ENCODE measurements at places on chromosomes 1 and 21. TPM values are rescaled to one million over a fixed set of nuclear protein-coding genes. Genes with fewer than 3 reads are reported as not detected.
A peak's percentile ranks its signal among the peaks of the same experiment; 100 is the strongest.

DNA sequence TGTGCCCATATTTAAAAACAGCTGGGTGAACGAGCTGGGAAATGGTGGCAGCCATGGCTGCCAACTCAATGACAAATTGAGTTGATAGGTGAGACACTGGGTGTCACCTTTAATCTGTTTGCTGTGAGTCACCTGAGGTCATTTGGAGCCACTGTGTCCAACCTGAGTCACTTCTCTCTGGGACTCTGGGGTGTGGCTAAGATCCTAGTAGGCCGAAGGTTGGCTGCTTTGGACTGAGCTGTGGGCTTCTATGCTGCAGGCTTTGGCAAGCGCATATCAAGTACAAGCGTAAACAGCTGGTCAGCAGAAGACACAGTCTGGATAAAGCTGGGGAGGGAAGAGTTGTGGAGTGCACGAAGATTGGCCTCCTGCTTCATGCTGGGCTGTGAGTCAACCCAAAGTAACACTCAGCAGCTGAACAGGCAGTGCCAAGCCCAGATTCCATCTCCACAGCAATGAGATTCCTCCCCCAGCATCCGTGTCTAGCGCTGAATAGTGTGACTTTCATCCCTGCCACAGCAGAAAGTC is 24.0 kb downstream of the TEX35 start:
- no peaks in the 10 kb centered on the region for H3K27me3 ChIP-seq
- peak overlapping the region; percentile 70 for H3K27ac ChIP-seq
- no peaks in the 10 kb centered on the region for H3K36me3 ChIP-seq
- peak overlapping the region; percentile 19 for H3K4me3 ChIP-seq
- H3K4me1 ChIP-seq = peaks cover 42% of the 10 kb centered on the region

- no peak overlapping the region for H3K4me3 ChIP-seq
- H3K27me3 ChIP-seq = no peaks in the 10 kb centered on the region
- no peak for DNase-seq
- no peaks in the 10 kb centered on the region for H3K36me3 ChIP-seq
- H3K27ac ChIP-seq = no peak overlapping the region
- H3K4me1 ChIP-seq = no peaks in the 10 kb centered on the region
Measured at GRCh38 chr1:38063616-38064015, 17.0 kb upstream of the POU3F1 start.

- peak; percentile 19 for DNase-seq
- H3K36me3 ChIP-seq = no peaks in the 10 kb centered on the region
- no peak overlapping the region for H3K4me3 ChIP-seq
- H3K4me1 ChIP-seq = no peaks in the 10 kb centered on the region
Measured at GRCh38 chr1:107936498-107937481, 28.2 kb downstream of the VAV3 start.

DNA sequence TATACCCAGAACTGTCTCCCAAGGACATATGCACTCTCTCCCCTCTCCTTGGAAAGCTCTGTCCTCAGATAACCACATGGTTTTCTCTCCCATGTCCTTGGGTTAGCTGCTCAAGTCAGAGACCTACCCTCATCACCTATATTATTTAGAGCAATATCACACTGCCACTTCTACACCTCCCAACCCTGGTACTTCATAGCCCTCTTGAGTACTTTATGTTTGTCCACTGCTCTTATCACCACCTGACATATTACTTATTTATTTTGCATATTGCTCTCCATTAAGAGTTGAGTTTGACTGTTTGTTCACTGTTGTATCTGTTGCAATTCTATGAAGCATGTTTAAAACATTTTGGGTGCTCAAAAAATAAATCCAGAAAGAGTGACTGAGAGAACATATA is 126.3 kb upstream of the ATP1B1 start:
- H3K36me3 ChIP-seq = no peaks in the 10 kb centered on the region
- H3K4me1 ChIP-seq = no peaks in the 10 kb centered on the region
- no peak overlapping the region for H3K4me3 ChIP-seq
- H3K27ac ChIP-seq = no peak overlapping the region
- no peak for DNase-seq
- H3K27me3 ChIP-seq = no peaks in the 10 kb centered on the region

GRCh38 chr1:198497326-198498102 is 43.0 kb downstream of the ATP6V1G3 start:
- H3K4me3 ChIP-seq = no peak overlapping the region
- DNase-seq = no peak
- no peaks in the 10 kb centered on the region for H3K4me1 ChIP-seq
- H3K36me3 ChIP-seq = no peaks in the 10 kb centered on the region

DNA sequence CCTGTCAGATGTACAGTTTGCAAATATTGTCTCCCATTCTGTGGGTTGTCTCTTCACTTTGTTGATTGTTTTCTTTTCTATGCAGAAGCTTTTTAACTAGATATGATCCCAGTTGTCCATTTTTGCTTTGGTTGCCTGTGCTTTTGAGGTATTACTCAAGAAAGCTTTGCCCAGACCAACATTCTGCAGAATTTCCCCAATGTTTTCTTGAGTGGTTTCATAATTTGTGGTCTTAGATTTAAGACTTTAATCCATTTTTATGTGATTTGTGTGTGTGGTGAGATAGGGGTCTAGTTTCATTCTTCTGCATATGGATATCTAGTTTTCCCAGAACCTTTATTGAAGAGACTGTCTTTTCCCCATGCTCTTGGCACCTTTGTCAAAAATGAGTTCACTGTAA is 116.9 kb downstream of the DUSP10 start:
- H3K27me3 ChIP-seq = no peaks in the 10 kb centered on the region
- no peak for DNase-seq
- peaks cover 6% of the 10 kb centered on the region for H3K4me1 ChIP-seq
- H3K36me3 ChIP-seq = no peaks in the 10 kb centered on the region

GRCh38 chr1:21822349-21822748 is 10.3 kb downstream of the LDLRAD2 start:
- H3K36me3 ChIP-seq = no peaks in the 10 kb centered on the region
- no peak overlapping the region for H3K27ac ChIP-seq
- no peaks in the 10 kb centered on the region for H3K27me3 ChIP-seq
- H3K4me1 ChIP-seq = no peaks in the 10 kb centered on the region
- no peak for DNase-seq
- no peak overlapping the region for H3K4me3 ChIP-seq

DNA sequence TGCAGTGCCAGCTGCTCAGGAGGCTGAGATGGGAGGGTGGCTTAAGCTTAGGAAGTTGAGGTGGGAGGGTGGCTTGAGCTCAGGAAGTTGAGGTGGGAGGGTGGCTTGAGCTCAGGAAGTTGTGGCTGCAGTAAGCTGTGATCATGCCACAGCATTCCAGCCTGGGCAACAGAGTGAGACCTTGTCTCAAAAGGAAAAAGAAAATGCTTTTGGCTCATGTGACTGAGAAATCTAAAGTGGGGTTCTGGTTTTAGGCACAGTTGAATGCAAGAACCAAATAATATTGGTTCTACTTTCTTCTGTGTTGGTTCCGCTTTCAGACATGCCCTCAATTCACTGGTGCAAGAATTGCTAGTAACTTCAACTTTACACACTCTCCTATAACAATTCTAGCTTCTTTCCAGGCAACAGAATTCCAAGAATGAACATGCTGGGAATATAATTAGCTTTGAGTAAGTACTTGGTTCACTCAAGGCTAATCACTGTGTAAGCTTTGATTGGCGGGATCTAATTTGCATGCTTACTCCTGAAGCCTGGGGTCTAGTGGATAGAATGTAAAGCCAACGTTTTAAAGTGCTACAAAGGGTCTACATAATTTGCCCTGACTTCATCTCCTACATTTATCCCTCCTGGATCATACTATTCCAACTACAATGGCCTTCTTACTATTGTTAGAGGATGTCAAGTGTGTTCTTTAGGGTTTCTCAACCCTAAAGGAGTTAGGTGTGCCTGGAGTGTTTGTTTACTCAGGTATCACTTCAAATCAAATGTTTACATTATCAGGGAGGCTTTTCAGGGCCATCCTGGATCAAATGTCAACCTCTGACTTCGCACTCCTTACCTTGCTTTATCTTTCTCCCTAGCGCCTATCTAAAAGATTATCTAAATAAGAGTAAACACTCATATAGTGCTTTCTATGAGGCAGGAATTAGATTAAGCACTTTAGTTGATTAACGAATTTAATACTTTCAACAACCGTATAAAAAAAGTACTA is 115.1 kb downstream of the SLC16A1 start:
- no peaks in the 10 kb centered on the region for H3K27me3 ChIP-seq
- no peaks in the 10 kb centered on the region for H3K36me3 ChIP-seq
- no peaks in the 10 kb centered on the region for H3K4me1 ChIP-seq
- no peak overlapping the region for H3K27ac ChIP-seq

- H3K27me3 ChIP-seq = peaks cover 10% of the 10 kb centered on the region
- H3K36me3 ChIP-seq = no peaks in the 10 kb centered on the region
- H3K4me1 ChIP-seq = no peaks in the 10 kb centered on the region
- H3K27ac ChIP-seq = no peak overlapping the region
Measured at GRCh38 chr1:53410100-53410541, 49.1 kb upstream of the DMRTB1 start.

- no peak for DNase-seq
- peak overlapping the region; percentile 80 for H3K27ac ChIP-seq
- H3K36me3 ChIP-seq = peaks cover 26% of the 10 kb centered on the region
- peaks cover 18% of the 10 kb centered on the region for H3K4me1 ChIP-seq
Measured at GRCh38 chr1:169367096-169367685, 406 bp downstream of the NME7 start.

GRCh38 chr1:24421502-24421901 is 5.9 kb downstream of the NIPAL3 start:
- peaks cover 5% of the 10 kb centered on the region for H3K4me1 ChIP-seq
- DNase-seq = no peak
- no peaks in the 10 kb centered on the region for H3K36me3 ChIP-seq
- H3K27ac ChIP-seq = no peak overlapping the region

DNA sequence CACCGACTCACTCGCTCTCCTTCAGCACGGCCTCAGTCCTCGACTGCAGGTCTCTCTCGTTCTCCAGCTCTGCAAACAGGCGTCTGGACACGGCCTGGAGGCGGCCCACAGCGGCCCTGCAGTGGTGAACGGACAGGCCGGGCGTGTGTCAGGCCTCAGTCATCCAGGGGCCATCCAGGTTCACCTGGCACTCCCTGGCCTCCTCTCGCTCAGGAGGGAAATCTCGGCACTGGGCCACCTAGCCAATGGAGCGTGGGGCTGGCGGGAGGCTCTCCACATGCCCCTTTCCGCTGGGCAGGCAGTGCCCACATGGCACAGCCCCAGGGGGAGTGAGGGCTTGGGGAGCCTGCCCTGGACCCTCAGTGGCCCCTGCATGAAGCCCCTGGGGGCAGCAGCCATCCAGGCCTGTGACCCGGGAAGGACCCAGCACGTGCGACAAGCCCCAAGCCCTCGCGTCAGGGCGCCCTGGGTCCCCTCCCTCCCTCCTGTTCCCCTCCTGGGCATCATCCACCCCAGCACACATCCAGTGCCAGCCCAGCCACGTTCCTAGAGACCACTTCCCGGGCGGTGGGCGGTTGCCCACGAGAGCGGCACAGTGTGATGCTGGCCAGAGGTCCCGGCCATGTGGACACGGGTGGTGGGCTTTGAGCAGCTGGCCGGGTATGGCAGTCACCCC is 18.1 kb downstream of the CFAP74 start:
- no peak for DNase-seq
- H3K27ac ChIP-seq = no peak overlapping the region
- H3K36me3 ChIP-seq = no peaks in the 10 kb centered on the region
- H3K27me3 ChIP-seq = peaks cover 19% of the 10 kb centered on the region

DNA sequence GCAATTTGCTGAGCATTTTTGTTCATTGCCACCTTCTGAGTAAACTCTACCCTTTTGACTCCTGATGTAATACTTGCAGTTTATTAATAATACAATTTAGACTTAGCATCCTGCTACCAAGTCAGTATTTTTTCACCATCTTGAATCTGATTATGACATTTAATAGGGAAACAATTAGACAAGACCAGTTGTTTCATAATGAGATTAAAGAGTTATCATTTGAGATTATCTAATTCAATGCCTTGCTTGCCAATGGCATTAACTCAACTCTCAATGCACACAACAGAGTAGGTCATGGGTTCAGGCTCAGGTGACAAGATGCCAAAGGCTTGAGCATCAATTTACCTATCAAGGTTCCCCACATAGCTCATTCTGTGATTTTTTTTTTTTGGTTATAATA is 488.4 kb downstream of the DISC1 start:
- H3K36me3 ChIP-seq = no peaks in the 10 kb centered on the region
- H3K4me3 ChIP-seq = no peak overlapping the region
- no peak for DNase-seq
- H3K27me3 ChIP-seq = no peaks in the 10 kb centered on the region
- H3K27ac ChIP-seq = no peak overlapping the region

DNA sequence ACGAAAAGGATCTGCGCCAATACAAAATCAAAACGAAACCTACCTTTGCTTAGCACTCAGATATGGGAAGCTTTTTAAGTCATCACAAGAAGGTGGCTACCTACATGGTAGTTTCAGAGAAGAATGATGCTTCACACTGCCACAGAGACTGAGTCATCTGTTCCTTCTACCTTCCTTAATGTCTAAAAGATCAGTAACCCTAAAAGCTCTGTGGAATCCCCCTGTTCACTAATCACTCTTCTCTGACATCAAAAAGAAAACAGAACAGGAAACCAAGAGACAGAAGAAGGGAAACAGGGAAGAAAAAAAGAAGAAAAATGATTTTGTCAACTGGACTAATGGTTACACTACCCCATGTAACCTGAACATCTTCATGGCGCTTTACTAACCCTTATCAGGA is 177.2 kb downstream of the SMYD3 start:
- no peaks in the 10 kb centered on the region for H3K36me3 ChIP-seq
- no peak overlapping the region for H3K27ac ChIP-seq
- no peaks in the 10 kb centered on the region for H3K27me3 ChIP-seq
- no peaks in the 10 kb centered on the region for H3K4me1 ChIP-seq

DNA sequence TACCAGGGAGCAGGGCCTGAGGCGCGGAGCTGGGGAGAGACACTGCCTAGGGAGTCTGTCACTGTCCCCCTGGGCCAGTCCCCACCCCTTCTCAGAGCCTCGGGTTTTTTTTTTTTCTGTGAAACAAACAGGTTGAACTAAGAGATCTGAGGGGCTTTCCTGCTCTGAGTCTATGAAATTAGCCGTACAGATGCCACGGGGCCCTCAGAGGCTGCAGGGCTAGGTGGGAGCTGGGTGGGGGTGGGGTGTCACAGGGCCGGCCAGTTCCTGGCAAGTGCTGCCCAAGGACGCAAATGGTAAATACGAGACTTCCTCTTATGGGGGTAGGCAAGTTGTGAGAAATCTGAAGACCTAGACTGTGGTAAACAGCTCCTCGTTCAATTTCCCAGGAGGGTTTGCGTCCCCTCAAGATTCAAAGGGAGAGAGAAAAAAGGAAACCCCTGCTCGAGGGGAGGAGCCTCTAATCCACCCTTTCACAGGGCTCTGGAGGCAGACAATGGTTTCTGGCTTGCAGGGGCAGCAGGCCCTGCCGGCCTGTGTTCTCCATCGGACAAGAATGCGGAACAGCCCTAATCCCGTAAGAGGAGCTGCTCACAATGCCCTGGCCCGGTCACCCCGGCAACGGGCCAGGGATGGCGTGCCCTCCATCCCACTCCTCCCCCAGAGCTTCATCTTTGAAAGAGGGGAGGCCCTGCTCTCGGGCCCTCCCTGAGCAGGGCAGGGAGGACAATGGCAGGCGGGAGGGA is 7.8 kb downstream of the NUAK2 start:
- H3K27me3 ChIP-seq = no peaks in the 10 kb centered on the region
- peak overlapping the region; percentile 62 for H3K27ac ChIP-seq
- no peaks in the 10 kb centered on the region for H3K36me3 ChIP-seq
- no peak overlapping the region for H3K4me3 ChIP-seq
- peaks cover 38% of the 10 kb centered on the region for H3K4me1 ChIP-seq

- H3K36me3 ChIP-seq = no peaks in the 10 kb centered on the region
- no peaks in the 10 kb centered on the region for H3K27me3 ChIP-seq
- no peaks in the 10 kb centered on the region for H3K4me1 ChIP-seq
- DNase-seq = no peak
Measured at GRCh38 chr1:14606632-14607031, 8.1 kb downstream of the KAZN start.

The RCAN1 gene
- 37.8 TPM for total RNA-seq

The SH2D2A gene
- 0.82 TPM for total RNA-seq

The PRAMEF33 gene
- total RNA-seq = not detected

The AMY2A gene
- total RNA-seq = not detected

All from gastrocnemius medialis (tissue), 4 donors.